ENCODE measurements at places on chromosomes 5 and 9. TPM values are rescaled to one million over a fixed set of nuclear protein-coding genes. Genes with fewer than 3 reads are reported as not detected.

Gene FOXD4L3
- not detected for total RNA-seq

Gene C5orf52
- not detected for total RNA-seq

Gene AGXT2
- not detected for total RNA-seq

Gene PHYKPL
- 131 TPM for total RNA-seq
